ENCODE measurements at places on chromosomes 13 and 19. TPM values are rescaled to one million over a fixed set of nuclear protein-coding genes. Genes with fewer than 3 reads are reported as not detected.
A peak's percentile ranks its signal among the peaks of the same experiment; 100 is the strongest.

DNA sequence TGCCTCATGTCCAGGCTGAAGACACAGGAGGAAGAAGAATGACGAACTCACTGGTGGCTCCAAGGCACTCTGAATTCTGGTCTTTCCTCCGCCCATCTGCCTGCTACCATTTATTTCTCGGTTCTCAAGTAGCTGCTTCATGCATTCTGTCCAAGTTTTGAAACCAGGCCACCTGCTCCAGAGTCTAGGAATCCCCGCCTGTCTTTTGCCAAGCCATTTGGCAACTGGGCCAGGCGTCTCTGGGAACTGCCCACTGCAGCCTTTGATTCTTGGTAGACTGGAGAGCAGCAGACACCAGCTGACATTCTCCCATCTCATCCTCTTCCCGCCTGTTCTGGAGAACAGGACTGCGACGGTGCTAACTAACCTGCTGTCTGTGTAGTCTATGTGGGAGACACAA lies 10.8 kb downstream of the SLC35E1 start:
- no peak for DNase-seq

- DNase-seq: no peak
Measured at GRCh38 chr19:29785955-29786589, 25.7 kb upstream of the CCNE1 start.

GRCh38 chr13:76993021-76993420 lies 1.1 kb downstream of the CLN5 start:
- peak; percentile 65 for DNase-seq

GRCh38 chr13:100890645-100891044 lies 216.1 kb upstream of the TMTC4 start:
- DNase-seq: no peak

DNA sequence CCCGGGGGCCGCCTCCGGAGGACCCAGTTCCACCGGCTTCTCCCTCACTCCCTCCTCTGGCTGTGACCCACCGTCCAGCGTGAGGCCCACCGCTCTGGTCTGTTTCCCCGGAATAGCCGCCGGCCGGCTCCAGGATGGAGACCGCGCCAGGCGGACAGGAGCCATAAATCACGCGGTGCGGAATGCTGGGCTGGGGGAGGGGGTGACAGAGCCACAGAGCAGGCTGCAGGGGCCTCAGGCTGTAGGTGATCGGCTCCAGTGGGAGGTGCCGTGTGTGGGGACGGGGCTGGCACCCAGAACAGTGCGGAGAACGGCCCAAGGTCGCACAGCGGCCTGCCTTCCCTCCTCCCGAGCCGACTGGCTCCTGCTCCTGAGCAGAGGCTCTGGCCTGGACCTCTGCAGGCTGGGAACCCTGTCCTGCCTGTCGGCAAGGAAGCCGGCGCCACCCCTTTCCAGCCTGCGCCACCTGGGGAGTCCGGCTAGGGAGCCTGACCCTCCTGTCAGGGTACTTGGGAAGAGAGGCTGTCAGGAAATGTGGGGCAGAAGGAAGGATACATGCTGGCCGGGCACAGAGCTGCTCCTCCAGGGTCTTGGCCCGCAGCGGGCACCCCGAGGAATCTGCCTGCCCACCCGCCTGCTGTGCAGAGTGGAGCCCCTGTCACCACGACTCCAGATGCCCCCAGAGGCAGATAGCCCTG lies 8.3 kb downstream of the PIAS4 start:
- no peak for DNase-seq

GRCh38 chr19:39224910-39225309 lies 19.9 kb downstream of the IFNL3 start:
- DNase-seq: no peak

DNA sequence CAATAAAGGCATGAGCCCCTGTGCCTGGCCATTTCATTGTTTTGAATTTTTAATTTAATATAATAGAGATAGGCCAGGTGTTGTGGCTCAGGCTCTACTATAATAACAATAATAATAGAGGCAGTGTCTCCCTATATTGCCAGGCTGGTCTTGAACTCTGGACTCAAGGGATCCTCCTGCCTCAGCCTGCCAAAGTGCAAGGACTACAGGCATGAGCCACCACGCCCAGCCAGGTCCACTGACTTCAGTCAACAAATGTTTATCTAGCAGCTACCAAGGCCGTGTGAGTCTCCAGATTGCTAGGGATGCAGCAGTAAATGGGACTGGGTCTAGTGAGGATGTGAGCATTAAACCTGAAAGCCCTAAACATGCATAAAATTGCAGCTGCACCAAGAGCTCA lies 13.8 kb upstream of the ILF3 start:
- DNase-seq: no peak

DNA sequence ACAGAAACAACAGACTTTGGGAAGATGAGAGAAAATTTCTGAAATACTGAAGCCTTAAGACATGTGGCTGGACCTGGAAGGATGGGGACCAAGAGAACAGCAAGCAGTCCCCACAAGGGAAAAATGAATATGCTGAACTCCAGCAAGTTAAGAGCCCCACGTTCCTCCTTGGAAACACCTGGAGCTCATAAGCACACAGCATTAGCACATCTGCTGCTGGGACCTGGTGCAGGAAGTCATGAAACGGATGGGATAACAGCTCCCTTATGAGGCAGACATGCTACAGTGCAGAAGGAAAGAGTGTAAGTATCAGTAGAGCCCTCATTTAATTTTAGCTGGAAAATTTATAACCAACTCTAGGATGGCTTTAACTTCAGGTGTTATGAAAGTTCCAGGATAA lies 67.3 kb downstream of the SLC15A1 start:
- no peak for DNase-seq

GRCh38 chr13:33355201-33355895 lies 69.8 kb upstream of the STARD13 start:
- DNase-seq: no peak

SPPL2B gene
- total RNA-seq: 10.0 TPM

TEX29 gene
- total RNA-seq: not detected

IGFL3 gene
- not detected for total RNA-seq

TMEM145 gene
- total RNA-seq: 0.26 TPM

ZNF284 gene
- 2.3 TPM for total RNA-seq

GGN gene
- under 0.01 TPM for total RNA-seq

ZNF429 gene
- total RNA-seq: 2.6 TPM

GRK1 gene
- not detected for total RNA-seq

ADGRE3 gene
- not detected for total RNA-seq

LRRC25 gene
- total RNA-seq: under 0.01 TPM
